ENCODE measurements at places on chromosomes 6 and 20.

- DNase-seq = no peak
These were observed 22.4 kb downstream of the ZNF311 start for GRCh38 chr6:28982476-28983266.

DNA sequence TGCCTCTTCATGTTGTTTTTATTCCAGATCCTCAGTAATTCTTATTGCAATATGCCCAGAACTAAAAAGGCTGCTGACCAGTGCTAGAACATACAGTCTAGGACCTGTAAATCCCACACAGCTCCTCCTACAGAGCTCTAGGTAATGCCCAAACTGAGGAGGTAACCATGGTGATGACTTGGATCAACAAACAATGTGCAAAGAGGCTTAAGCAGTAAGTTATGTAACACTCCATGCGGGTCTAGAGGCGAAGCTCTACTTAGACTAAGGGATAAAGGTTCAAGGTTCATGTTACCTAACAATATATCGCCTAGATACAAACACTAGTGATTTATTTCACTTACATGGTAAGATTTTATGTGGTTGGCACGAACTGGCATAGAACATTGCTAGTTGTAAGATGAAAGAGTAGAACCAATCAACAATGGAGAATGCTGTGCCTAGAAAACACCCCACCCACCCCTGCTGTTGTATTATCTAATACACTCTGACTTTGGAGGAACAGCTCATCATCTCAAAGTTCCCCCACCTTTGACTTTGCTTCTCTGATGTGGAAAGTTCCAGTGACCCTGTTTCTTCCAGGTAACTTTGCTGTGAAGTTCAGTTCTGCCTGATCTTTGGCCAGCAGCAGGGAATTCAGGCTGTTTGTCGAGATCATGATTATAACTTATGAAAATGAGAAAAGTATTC is 242.4 kb downstream of the ALDH8A1 start:
- DNase-seq = no peak

- DNase-seq = no peak
These were observed 73.4 kb upstream of the PAK5 start for GRCh38 chr20:9912290-9912689.

GRCh38 chr20:17510548-17510947 is 20.6 kb downstream of the BFSP1 start:
- no peak for DNase-seq

DNA sequence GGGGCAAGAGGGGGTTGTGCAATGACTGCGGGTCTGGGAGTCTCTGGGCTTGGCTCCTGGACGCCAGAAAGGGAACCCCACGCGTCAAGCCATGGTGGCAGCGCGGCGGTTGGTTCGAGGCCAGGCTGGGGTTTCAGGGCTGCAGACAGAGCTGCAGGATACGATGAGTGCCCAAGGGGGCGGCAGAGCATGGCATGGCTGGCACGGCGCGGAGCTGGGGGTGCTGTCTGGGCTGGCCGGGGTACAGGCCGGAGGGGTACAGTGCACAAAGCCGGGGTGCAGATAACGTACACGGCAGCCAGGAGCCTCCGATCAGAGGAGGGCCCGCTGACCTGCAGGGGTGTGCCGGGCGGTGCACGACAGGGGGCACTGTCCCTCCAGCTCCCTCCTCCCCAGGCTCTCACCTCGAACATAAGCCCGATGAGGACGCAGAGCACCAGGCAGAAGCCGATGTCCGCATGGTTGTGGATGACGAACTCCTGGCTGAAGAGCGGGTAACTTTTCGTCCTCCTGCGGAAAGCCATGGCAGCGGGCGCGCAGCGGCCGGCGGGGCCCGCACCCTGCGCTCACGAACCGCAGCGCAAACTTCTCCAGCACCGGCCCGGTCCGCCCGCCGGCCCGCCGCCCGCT is 353 bp downstream of the TRAM2 start:
- peak; percentile 20 for DNase-seq

- DNase-seq = no peak
These were observed 24.0 kb upstream of the MLN start for GRCh38 chr6:33827546-33828451.

- DNase-seq = no peak
These were observed 34.7 kb downstream of the MAN1A1 start for GRCh38 chr6:119314885-119315272.

GRCh38 chr20:328975-329695 is 3.8 kb downstream of the SOX12 start:
- DNase-seq = no peak

DNA sequence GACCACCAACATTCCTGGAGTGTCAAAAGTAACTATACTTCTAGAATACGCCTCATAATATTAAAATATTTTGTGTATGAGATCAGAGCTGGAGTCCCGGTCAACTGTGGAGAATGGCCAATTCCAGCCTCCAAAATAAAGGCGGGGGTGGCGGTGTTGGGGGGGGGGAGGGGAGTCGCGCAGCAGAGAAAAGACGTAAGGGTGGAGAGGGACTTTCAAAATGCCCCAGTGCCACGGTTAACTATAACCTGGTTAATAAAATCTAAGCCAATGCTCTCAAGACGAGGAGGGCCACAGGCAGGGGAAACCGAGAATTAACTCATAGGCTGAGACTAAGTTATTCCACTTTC is 1.3 kb downstream of the NUP153 start:
- DNase-seq = no peak

GRCh38 chr6:157273756-157274470 is 49.4 kb downstream of the TMEM242 start:
- DNase-seq = peak; percentile 33

GRCh38 chr6:89270951-89271721 is 44.0 kb downstream of the GABRR2 start:
- DNase-seq = no peak

DNA sequence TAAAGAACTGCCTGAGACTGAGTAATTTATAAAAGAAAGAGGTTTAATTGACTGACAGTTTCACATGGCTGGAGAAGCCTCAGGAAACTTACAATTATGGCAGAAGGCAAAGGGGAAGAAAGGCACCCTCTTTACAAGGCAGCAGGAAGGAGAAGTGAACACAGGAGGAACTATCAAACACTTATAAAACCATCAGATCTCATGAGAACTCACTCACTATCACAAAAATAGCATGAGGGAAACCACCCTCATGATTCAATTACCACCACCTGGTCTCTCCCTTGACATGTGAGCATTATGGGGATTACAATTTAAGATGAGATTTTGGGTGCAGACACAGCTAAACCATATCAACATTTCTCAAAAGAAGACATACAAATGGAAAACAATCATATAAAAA is 266.3 kb downstream of the EPM2A start:
- DNase-seq = no peak

DNA sequence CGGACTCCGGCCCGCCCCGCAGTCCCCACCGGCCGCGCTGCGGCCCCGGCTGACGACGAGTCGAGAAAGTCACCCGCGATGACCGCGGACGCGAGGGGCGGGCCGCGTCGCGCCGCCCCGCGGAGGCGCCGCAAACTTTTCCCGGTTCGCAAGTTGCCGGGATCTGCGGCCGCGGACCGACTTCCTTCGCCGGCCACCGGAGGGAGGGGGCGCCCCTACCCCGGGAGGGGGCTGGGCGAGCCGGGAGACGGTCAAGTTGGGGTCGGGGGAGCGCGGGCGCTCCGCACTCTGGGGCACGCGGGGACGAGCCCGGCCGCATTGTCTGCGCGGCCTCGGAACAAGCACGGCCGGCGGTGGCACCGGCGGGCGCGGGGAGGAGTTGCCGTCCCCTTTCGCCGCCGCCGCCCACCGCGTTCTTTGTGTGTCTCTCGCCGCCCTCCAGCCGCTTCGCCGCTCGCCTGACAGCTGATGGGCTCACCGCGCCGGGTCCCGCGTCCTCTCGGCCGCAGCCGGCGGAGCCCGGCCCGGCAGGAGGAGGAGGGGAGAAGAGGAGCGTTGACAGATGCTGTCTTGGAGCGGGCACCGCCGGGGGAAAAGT is 131.6 kb downstream of the OGFRL1 start:
- DNase-seq = no peak

- DNase-seq = no peak
These were observed 152.1 kb upstream of the RALGAPA2 start for GRCh38 chr20:20864351-20865096.

- DNase-seq = no peak
These were observed 23.6 kb downstream of the GMDS start for GRCh38 chr6:2221726-2222274.

GRCh38 chr6:110114004-110114403 is 65.5 kb downstream of the WASF1 start:
- no peak for DNase-seq

GRCh38 chr20:8039042-8039441 is 19.5 kb upstream of the TMX4 start:
- DNase-seq = no peak

DNA sequence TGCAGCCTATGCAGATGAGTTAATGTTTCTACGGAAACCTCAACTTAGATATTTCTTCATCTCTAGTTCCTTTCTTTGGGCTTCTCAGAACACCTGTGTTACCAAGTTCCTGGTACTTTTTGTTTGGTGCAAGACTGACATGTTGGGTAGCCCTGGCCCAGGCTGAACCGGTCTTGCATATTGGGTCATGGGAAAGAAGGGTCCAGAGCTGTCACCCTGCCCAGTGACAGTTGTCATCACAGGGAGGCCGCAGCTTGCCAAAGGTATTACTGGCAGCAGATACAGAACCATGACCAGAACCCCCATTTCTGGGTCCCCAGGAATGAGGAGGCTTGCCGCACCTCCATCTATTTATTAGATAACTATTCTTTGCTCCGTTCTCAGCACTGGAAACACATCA is 40.2 kb downstream of the PDYN start:
- DNase-seq = no peak

- DNase-seq = no peak
These were observed 82.6 kb upstream of the CCN6 start for GRCh38 chr6:111971181-111971841.

GRCh38 chr6:119495230-119495683 is 145.7 kb upstream of the MAN1A1 start:
- no peak for DNase-seq

GRCh38 chr6:154682633-154683125 is 50.5 kb upstream of the SCAF8 start:
- DNase-seq = no peak

- no peak for DNase-seq
These were observed 25.9 kb downstream of the NUDT3 start for GRCh38 chr6:34366639-34366921.

DNA sequence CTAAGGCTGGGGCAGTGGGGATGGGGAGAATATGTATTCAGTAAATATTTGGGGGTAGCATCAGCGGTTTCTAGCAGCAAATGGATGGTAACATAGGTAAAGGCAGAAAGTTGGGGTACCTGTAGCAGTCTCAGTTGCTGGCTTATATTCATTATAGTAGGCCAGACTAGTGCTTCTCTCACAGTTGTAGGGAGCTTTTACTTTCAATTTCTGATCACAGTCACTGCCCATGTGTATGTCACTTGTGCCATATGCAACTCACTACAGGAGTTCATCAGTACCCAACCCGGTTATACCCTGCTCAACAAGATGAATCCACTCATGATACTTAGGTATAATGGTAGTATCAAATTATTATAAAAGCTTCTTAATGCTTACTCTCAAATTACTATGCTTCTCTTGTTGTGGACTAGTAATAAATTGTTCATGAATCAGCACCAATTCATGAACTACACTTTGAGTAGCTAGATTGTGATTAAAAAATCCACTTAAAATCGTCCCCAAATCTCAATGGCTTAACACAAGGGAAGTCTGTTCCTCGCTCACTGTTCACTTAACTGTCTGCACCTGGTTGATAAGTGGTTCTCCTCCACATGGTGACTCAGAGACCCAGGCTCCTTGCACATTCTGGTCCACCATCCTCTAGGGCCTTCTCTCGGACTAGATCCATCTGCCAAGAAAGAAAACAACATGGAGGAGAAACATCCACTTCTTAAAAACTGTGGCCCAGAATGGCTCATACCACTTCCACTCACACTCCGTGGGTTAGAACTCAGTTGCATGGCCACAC is 31.3 kb upstream of the MYLIP start:
- DNase-seq = no peak

- DNase-seq = no peak
These were observed 59.7 kb upstream of the PTPN1 start for GRCh38 chr20:50450493-50450826.

GRCh38 chr6:100057941-100058340 is 63.9 kb upstream of the MCHR2 start:
- no peak for DNase-seq

- no peak for DNase-seq
These were observed 147.4 kb upstream of the BEND6 start for GRCh38 chr6:56807326-56807988.

DNA sequence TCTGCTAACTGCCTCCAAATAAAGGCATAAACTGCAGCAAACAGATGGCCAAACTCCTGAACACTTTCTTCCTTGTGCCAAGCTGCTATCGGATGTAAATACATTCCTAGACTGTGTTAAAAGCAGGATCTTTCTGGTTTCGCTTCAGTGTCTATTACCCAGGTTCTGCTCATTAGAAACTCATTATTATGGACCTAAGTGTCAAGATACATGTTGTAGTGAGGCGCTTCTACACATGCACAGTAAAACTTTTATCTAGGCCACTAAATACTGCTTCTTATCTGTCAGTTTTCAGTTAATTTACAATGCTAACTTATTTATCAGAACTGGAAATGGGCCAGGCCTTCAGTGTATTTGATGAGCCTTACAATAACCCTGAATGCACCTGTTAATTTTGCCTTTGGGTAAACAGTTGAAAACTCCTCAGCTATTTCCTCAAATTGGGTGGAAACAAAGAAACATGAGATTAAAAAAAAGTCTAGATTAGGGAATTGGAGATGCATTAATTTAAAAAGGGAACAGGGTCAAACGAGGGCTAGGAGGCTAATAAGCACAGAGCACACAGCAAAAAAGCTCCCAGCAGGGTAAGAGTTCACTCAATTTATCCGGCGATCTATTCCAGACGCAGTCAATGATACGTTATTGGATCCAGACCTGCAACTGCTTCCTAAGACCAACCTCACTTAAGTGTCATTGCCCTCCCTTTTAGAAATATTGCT is 240.6 kb downstream of the FOXC1 start:
- no peak for DNase-seq

GRCh38 chr20:2767768-2768631 is 32.4 kb downstream of the CPXM1 start:
- no peak for DNase-seq

GRCh38 chr20:23092861-23093495 is 6.9 kb upstream of the CD93 start:
- no peak for DNase-seq

DNA sequence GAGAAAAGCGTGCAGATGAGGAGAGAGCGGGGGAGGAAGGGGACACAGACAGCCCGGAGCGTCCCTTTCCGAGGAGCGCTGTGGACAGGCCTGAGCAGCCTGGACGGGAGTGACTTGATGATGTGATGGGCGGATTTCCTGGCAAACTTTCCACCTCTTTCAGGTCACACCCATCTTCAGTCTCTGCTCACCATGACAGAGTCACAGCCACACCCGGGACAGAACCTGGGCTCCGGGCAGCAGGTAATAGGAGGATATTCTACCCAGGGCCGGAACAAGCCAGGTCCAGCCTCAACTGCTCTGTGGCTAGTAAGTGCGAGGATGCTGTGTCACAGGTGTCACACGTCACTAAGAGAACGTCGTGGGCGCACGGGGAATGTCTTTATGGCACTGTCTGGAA is 84.3 kb downstream of the THBS2 start:
- DNase-seq = no peak

- no peak for DNase-seq
These were observed 1.9 kb downstream of the ABRACL start for GRCh38 chr6:139030228-139030963.

All from stimulated activated CD8-positive, alpha-beta memory T cell treated with anti-CD3 and anti-CD28 coated beads, Interleukin-4, amount 100 ng/mL, for 1 hour (primary cell).